Ureter (tissue), 1 donor: ENCODE measurements at places on chromosomes 16 and 17. TPM values are rescaled to one million over a fixed set of nuclear protein-coding genes. Genes with fewer than 3 reads are reported as not detected.
A peak's percentile ranks its signal among the peaks of the same experiment; 100 is the strongest.

Gene PLEKHG4
- 10.3 TPM for total RNA-seq

GRCh38 chr17:81333616-81334368 is 38.7 kb upstream of the SLC38A10 start:
- no peak for DNase-seq

DNA sequence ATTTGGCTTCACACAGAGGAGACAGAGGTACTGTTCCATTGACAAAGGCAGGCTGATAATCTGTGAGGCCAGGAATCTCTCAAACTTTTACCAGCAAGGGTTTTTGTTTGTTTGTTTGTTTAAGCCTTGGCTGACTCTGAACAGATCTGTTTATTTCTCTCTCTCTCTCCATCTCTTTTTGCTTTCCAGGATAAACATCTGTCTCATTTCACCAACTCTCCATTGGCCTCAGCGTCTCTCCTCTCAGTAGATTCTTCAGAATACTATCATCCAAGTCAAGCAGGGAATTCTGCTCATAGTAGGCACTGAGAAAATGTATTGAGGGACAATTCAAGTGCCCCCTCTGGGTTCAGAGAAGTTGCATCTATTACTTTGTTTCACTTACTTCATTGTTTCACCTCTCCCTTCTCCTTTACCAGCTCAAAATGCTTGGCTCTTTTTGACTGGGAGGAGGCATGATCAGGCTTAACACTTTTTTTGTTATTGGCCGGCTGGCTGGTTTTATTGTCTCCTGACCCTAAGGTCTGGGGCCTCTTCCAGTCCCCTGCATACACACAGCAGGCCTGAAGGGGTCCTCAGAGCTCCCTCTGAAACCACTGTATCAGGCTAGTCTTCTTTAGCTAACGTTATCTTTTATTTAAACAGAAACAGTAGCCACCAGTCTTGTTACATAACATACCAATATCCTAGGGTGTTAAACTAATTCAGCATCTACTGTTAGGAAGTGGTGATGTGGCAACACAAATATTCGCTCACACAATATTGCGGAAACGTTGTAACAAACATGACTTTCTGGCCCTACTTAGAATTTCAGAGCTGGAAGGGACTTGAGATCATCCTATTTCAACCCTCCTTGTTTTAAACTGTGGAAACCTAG is 2.0 kb upstream of the YPEL2 start:
- peak; percentile 68 for DNase-seq

DNA sequence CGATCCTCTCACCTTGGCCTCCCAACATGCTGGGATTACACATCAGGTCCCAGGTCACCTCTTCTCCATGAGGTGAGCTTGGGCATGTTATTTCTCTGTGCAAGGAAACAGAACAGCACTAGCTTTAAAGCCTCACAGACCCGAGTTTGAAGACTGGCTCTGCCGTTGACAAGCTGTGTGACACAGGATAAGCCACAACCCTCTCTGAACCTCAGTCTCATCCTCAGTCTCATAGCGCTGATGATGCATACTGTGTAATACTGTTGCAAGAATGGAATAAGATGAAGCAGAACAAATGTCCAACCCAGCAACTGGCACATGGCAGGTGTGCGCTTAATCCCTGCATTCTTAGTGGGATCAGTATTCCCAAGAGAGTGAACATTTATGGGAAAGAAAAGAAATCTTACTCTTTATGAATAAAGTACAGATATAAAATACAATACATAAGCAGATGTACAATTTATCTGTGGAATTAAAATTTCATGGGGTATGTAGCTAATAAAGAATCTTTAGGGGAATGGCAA is 43.5 kb downstream of the ABAT start:
- no peak for DNase-seq

DNA sequence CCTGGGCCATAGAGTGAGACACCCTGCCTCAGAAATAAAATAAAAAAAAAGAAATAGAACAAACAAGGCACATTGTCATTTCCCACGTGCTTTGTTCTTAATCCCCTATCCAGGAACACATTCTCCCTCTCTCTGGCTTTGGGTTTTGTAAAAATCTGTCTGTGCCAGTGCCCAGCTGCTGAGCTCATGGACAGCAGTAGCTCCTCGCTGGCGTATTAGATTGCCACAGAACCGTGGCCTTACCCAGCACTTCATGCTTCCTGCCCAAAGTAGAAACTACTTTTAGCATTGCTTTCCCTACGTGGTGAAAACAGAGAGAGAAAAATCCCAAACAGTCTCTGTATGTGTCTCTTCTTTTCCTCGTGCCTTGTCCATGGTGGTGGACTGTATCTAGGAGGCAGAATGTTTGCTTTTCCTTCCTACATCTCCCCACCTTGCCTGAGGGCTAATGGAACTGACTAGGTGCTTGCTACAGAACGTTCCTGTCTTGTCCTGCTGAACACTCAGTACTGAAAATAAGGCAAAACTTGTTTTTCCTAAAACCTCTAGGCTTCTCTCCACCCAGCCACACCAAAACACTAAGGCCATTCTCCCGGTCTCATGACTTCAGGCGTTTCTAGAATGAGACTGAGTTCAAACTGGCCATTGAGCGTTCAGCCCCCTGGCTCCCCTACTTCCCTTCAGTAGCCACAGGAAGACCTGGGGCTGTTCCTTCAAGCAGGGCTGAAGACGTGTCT is 26.1 kb downstream of the MNT start:
- no peak for DNase-seq

- DNase-seq: no peak
Measured at GRCh38 chr17:79548116-79548515, 62.7 kb downstream of the RBFOX3 start.

DNA sequence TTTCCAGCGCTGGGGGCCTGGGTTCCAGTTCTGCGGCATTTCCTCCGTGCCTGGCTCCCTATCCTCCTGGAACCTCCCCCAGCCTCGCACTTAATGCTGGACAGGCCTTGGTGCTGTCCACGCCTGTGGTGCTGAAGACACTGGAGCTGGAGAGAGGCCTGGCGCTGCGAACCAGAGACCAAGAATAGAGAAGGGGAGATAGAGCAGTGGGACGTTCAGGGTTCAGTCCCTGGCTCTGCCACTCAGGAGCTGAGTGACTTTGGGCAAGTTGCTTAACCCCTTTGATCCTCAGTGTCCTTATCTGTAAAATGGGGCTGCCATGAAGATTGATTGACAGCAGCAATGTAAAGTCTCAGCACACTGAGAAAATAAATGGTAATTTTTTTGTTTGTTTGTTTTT is 11.9 kb downstream of the SBK1 start:
- no peak for DNase-seq

DNA sequence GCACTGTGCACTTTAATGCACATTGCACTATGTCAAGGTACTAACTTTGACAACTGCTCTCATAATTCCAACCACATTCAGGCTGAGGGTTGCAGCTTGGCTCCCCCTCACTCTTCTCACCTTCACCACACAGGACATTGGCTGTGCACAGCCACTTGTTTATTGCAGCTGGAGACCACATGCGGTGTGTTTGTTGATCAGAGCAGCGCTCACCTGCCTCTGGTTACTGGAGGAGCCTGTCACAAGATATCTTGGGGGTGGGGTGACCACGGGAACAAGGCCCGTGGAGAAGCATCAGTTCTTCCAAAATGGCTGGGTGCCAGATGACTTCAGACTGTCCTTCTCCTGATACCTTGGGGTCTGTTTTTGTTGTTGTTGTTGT is 10.6 kb upstream of the CCL5 start:
- DNase-seq: peak; percentile 51

- DNase-seq: no peak
Measured at GRCh38 chr16:85225721-85226120, 113.4 kb upstream of the CIBAR2 start.

DNA sequence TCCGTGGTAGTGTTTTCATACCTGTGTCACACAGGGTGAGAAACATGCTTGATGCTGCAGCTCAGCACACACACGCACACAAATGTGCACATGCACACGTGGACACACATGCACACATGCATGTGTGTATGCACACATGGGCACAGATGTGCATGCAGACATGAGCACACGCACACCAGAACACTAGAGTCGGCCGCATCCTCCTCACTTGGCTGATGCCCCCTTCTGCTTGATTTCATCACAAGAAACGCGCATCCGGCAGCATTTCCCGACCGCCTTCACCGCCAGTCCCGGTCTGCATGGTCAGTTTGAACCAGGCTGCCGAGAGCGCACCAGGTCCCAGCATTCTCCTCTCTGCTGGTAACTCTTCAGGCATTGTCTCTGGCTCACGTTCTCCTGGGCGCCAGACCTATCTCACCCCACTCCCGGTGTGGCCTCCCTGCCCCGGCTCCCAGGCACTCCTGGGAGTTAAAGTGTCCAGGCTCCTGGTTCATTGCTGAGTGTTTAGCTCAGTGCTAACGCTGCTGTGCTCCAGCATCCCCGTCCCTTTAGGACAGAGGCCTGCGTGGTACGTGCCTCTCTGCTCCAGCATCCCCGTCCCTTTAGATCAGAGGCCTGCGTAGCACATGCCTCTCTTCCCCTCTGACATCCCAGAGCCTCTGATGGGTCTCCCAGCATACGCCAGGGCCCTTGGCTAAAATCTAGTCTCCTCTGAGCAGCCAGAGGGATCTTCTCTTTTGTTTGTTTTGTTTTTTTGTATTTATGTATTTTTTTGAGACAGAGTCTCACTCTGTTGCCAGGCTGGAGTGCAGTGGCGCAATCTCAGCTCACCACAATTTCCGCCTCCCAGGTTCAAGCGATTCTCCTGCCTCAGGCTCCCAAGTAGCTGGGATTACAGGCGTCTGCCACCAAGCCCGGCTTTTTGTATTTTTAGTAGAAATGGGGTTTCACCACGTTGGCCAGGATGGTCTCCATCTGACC is 16.0 kb downstream of the BAIAP2 start:
- no peak for DNase-seq
